ENCODE measurements at places on chromosomes 5 and 9.

- peaks cover 11% of the 10 kb centered on the region for H3K36me3 ChIP-seq
- H3K27ac ChIP-seq: no peak overlapping the region
- no peaks in the 10 kb centered on the region for H3K27me3 ChIP-seq
- no peak overlapping the region for H3K4me3 ChIP-seq
- DNase-seq: no peak
Measured at GRCh38 chr5:110612794-110613247, 113.7 kb downstream of the TMEM232 start.

GRCh38 chr5:56861893-56862485 lies 46.6 kb downstream of the MAP3K1 start:
- H3K4me3 ChIP-seq: no peak overlapping the region
- H3K36me3 ChIP-seq: peaks cover 52% of the 10 kb centered on the region
- H3K4me1 ChIP-seq: no peaks in the 10 kb centered on the region
- no peaks in the 10 kb centered on the region for H3K27me3 ChIP-seq
- H3K27ac ChIP-seq: no peak overlapping the region

DNA sequence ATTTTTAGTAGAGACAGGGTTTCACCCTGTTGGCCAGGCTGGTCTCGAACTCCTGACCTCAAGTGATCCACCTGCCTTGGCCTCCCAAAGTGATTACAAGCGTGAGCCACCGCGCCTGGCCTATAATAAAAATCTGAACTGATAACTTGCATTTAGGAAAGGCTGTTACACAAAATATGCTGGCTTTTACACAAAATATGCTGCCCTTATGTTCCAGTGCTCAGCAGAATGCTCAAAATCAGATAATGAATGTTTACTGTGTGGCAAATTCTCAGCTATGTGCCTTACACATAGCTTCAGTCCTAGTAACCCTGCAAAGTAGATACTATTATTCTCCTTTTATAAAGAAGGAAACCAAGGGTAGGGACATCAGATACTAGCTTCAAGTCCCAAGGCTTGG lies 141.3 kb upstream of the MSX2 start:
- H3K4me1 ChIP-seq: peaks cover 23% of the 10 kb centered on the region
- H3K36me3 ChIP-seq: no peaks in the 10 kb centered on the region
- no peak overlapping the region for H3K4me3 ChIP-seq
- no peak overlapping the region for H3K27ac ChIP-seq
- H3K27me3 ChIP-seq: peaks cover 9% of the 10 kb centered on the region
- no peak for DNase-seq

GRCh38 chr9:101860920-101861319 lies 122.5 kb upstream of the GRIN3A start:
- H3K4me3 ChIP-seq: no peak overlapping the region
- no peak overlapping the region for H3K27ac ChIP-seq
- DNase-seq: no peak
- H3K36me3 ChIP-seq: no peaks in the 10 kb centered on the region

DNA sequence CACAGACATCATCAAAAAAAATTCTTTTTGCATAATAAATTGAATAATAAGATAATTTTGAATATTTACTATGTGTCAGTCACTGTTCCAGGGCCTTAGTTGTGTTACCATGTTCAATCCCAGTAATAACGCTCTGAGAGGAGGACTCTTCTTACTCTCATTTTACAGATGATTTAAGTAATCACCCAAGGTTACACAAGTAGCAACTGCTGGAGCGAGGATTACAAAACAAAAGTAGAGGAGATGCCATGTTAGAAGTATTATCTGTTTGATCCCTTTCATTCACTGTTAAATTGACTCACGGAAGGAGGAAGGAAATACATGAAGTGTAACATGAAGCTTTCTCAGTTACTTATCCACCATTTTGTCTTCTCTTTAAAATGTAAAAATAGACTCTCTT lies 412.8 kb downstream of the NFIB start:
- H3K27ac ChIP-seq: no peak overlapping the region
- H3K27me3 ChIP-seq: peaks cover 4% of the 10 kb centered on the region
- H3K4me3 ChIP-seq: no peak overlapping the region
- peaks cover 26% of the 10 kb centered on the region for H3K4me1 ChIP-seq
- no peak for DNase-seq

DNA sequence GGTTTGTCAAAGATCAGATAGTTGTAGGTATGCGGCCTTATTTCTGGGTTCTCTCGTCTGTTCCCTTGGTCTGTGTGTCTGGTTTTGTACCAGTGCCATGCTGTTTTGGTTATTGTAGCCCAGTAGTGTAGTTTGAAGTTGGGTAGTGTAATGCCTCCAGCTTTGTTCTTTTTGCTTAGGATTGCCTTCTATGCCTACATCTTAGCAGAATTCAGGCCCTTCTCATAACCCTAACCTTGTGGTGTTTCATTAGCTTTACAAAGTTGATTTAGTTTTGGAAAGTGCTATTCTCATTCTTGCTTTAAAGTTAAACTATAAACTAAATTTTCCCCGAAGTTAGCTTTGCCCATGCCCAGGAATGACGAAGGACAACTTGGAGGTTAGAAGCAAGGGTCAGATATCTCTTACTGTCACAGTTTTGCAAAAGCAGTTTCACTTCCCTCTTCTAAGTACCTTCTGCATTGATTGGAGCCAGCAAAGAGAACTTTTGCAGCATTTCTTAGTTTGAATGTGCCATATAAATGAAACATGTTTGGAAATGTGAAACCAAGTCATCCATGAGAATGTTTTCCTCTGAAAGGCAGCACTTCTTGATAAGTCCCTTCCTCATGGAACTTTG lies 274.3 kb upstream of the DMRT1 start:
- peaks cover 63% of the 10 kb centered on the region for H3K36me3 ChIP-seq
- peaks cover 4% of the 10 kb centered on the region for H3K4me1 ChIP-seq
- no peak for DNase-seq
- H3K27me3 ChIP-seq: peaks cover 20% of the 10 kb centered on the region

GRCh38 chr9:17402309-17402708 lies 176.6 kb upstream of the SH3GL2 start:
- H3K4me1 ChIP-seq: peaks cover 10% of the 10 kb centered on the region
- peaks cover 12% of the 10 kb centered on the region for H3K36me3 ChIP-seq
- H3K4me3 ChIP-seq: no peak overlapping the region

DNA sequence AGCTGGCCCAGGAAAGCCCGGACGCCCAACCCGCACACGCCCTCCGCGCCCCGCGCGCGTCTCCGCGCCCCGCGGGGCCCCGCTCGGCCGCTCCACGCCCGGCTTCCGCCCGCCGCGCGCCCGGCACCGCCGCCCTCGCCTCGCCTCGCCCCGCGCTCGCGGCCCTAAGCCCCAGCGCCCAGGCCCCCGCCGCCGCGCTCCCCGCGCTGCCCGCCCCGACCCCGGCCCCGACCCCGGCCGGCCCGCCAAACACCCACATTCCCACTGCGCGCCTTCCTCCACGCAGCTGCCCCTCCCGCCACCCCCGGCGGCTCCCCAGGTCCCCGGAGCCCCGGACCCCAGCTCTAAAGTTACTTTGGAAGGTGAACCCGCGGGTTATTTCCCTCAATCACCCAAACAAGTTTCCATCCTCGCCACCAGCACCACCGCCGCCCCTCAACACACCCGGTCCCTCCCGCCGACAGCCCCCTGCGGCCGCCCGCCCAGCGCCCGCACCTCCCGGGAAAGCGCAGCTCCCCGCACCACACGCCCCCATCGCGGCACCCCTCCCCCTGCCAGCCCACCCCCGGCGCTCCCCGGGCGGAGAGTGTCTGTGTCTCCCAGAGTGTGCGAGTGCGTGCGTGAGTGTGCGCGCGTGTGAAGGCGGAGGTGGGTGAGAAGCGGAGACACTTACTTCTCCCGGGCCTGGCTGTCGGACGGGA lies 439 bp downstream of the SSBP2 start:
- DNase-seq: peak; percentile 50
- H3K4me3 ChIP-seq: peak overlapping the region; percentile 89
- H3K4me1 ChIP-seq: peaks cover 75% of the 10 kb centered on the region
- H3K27ac ChIP-seq: peak overlapping the region; percentile 94
- no peaks in the 10 kb centered on the region for H3K27me3 ChIP-seq

GRCh38 chr5:72108202-72109061 lies 1.2 kb downstream of the MAP1B start:
- H3K36me3 ChIP-seq: peaks cover 5% of the 10 kb centered on the region
- H3K27me3 ChIP-seq: peaks cover 4% of the 10 kb centered on the region
- H3K4me1 ChIP-seq: peaks cover 50% of the 10 kb centered on the region
- peak; percentile 80 for DNase-seq
- peak overlapping the region; percentile 86 for H3K27ac ChIP-seq
- peak overlapping the region; percentile 95 for H3K4me3 ChIP-seq

GRCh38 chr5:172444110-172444510 lies 10.2 kb downstream of the SH3PXD2B start:
- H3K36me3 ChIP-seq: peaks cover 4% of the 10 kb centered on the region
- DNase-seq: no peak

DNA sequence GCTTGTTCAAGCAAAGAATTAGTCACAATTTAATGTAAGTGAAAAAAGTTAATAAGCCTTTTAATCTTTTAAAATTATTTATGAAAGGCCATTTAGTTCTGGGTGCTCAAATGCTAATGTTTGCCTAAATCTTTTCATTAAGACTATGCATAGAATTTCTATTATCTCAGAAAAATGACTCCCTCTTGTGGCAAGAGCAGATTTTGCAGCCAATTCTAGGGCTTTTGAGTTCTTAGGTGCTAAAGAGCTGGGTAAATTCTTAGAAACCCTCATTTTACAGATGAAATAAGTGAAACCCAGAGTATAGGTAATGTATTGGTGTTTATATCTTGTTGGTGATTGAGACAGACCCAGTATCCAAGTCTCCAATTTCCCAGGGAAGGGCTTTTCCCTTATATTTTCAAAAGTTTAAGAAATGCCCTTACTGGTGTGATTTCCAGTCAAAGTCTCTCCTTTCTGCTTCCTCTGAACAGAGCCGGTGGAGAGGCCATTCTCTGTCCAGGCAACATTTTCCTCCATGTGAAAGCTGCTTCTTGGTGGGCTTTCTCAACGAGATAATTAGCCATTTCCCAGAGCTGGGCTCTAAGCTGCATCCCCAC lies 24.1 kb upstream of the PCSK5 start:
- H3K27me3 ChIP-seq: no peaks in the 10 kb centered on the region
- DNase-seq: peak; percentile 62
- peaks cover 5% of the 10 kb centered on the region for H3K4me1 ChIP-seq
- H3K27ac ChIP-seq: no peak overlapping the region
- H3K36me3 ChIP-seq: peaks cover 5% of the 10 kb centered on the region

GRCh38 chr9:133734590-133735414 lies 3.4 kb downstream of the SARDH start:
- H3K4me1 ChIP-seq: peaks cover 37% of the 10 kb centered on the region
- peak overlapping the region; percentile 60 for H3K4me3 ChIP-seq
- H3K36me3 ChIP-seq: no peaks in the 10 kb centered on the region
- no peak for DNase-seq

DNA sequence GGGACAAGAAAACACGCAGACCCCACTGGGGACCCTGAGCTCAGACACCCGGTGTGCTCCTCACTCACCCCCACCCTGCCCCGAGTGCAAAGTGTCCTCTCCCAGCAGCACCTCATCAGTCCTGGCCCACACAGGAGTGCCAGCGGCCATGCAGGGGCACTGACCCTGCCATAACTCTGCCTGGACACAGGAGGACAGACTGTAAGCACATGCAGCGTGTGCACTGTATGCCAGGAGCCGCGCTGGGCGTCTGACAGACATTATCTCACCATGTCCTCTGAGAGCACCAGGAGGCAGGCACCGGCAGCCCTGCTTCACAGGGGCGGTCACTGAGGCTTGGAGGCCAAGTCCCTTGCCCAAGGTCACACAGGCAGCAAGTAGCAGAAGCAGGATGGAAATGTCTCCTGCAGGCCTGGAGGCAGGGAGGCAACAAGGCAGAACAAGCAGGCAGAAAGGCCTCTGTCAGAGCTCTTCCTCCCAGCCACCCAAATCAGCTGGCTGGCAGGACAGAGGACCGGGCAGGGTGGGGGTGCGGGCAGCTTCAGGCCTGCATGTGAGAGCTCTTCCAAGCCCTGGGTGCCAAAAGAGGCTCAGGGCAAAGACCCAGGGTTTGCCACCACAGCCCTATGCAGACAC lies 8.4 kb downstream of the EEIG1 start:
- no peaks in the 10 kb centered on the region for H3K27me3 ChIP-seq
- peak overlapping the region; percentile 36 for H3K4me3 ChIP-seq
- no peaks in the 10 kb centered on the region for H3K36me3 ChIP-seq
- no peak for DNase-seq
- H3K4me1 ChIP-seq: peaks cover 94% of the 10 kb centered on the region

DNA sequence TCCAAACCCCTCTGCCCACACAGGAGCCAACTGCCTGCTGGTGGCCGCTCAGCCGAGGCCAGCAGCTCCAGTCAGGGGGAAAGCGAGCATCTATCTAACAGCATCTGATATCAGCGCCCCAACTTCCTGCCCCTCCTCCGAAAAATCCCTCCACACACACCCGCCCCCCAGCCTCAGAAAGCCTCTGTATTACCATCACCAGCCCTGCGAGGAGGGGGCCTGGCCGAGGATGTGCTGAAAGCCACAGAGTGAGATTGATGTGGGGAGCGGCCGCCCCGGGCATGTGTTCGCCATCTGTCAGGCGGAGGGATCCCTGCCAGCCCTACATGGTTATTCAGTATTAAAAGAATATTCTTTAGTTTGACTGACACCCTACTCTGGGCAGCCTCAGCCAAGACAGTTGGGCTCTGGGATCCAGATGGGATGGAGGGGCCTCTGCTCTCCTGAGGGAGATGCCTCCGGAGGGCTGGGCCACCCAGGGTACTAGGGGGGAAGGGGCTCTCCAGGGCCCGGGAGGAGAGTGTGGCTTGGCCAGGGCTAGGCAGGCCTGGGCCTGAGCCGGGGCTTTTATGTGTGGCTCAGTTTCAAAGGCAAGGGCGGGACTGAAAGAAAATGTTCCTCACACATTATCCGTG lies 98.0 kb downstream of the HSD17B3 start:
- peak; percentile 10 for DNase-seq
- peaks cover 12% of the 10 kb centered on the region for H3K4me1 ChIP-seq
- H3K27ac ChIP-seq: no peak overlapping the region
- peaks cover 10% of the 10 kb centered on the region for H3K27me3 ChIP-seq
- no peaks in the 10 kb centered on the region for H3K36me3 ChIP-seq
- H3K4me3 ChIP-seq: no peak overlapping the region

- no peaks in the 10 kb centered on the region for H3K27me3 ChIP-seq
- peaks cover 14% of the 10 kb centered on the region for H3K36me3 ChIP-seq
- no peak overlapping the region for H3K4me3 ChIP-seq
Measured at GRCh38 chr9:126885131-126885641, 24.7 kb downstream of the ZBTB34 start.

DNA sequence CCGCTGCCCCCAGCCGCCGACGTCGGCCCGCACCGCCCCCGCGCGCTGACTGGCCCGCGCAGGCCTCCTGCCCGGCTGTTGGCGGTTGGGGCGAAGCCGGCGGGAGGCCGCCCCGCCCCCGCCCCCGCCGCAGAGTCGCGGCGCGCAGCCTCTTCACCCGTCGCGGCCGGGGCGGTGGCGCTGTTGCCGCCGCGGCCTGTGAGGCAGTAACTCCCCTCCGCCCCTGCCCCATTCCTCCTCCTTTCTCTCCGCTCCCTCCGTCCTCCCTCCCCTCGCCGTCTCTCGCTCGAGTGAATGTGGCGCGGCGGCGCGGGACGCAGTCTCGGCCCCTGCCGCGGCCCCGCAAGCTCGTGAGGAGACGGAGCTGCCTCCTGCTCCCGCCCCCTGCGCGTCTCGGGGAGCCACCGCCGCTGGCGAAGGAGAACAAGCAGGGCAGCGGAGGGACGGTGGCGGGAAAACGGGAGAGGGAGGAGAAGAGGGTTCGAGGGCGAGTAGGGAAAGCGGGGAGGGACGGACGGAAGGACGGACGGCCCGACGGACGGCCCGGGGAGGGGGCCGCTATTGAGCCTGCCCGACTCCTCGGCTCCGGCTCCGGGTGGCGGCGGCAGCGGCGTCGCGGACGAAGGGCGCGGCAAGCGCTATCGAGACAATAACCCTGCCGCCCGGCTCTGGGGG lies 637 bp upstream of the ERBIN start:
- peak overlapping the region; percentile 96 for H3K27ac ChIP-seq
- DNase-seq: peak; percentile 87
- peak overlapping the region; percentile 88 for H3K4me3 ChIP-seq
- peaks cover 16% of the 10 kb centered on the region for H3K36me3 ChIP-seq
- H3K27me3 ChIP-seq: no peaks in the 10 kb centered on the region
